ENCODE measurements at places on chromosomes 1 and 21.
A peak's percentile ranks its signal among the peaks of the same experiment; 100 is the strongest.

GRCh38 chr1:8349961-8350360 is 32.0 kb downstream of the SLC45A1 start:
- no peak for DNase-seq

DNA sequence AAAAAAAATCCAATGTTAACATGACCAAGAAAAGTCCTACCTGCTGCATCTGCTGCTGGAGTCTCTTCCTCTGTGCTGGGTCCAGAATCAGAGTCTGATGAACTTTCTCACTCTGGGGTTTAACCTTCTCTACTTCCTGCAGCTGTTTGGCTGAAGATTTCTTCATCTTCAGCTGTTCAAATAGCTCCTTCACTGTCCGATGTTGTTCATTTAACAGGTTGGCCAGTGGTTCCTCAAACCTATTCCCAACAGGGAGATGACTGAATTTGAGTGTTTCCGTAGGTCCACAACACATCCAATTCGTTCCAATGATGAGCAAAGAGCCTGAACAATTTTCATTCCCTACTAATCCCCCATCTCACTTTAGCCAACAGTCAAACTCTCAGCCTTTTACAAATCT is 79.4 kb downstream of the GON4L start:
- no peak for DNase-seq

GRCh38 chr1:204544321-204544720 is 28.1 kb downstream of the MDM4 start:
- no peak for DNase-seq

DNA sequence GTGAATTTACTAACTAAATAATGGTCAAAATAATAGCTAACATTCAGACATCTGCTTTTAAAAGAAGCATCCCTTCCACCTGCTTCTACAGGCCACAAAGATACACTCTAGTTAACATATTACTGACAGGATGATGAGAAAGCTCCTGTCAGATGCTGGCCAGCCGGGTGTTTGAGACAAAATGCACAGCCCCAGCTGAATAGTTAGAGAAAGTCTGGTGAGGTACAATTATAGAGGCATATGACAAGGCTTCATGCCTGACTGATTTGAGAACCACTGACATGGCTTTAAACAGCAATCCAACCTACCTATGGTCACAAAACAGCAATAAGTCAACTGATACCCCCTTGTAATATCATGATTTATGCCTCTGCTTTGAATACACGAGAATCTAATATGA is 137.0 kb downstream of the DENND1B start:
- DNase-seq, result no peak

DNA sequence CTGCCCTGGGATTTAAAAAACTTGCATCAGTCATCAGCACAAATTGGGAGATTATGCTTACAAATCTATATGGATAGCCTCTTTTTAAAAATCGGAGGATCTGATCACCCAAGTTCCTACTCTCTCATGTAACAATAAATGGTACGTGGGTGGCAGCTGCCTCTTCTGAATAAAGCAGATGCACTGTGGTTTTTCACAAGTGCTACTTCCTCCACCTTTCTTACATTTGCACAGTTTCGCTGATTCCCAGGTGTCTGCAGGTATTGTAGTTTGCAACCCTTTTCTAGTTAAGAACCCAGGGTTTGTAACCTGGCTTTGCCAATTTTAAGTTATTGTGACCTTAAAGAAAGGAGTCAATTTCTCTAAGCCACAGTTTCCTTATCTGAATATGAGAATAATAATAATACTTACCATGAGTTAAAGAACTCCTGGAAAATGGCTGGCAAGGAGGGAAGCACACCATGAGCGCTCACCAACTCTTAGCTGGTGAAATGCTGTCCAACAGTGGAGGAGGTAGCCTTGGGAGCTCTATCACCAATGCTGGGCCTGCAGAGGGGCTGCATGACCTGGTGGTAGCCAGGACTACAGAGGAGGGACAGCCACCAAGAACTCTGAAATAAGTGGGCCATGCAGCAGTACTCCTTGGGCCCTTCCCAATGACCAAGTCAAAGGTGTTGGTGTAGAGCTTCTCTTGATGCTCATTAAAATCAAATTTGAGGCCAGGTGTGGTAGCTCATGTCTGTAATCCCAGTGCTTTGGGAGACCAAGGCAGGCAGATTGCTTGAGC is 30.2 kb upstream of the KCNA2 start:
- no peak for DNase-seq

- no peak for DNase-seq
Observed at GRCh38 chr1:22550021-22550420, 13.3 kb upstream of the EPHA8 start.

- no peak for DNase-seq
Observed at GRCh38 chr21:16695074-16695473, 817.8 kb upstream of the CXADR start.

GRCh38 chr1:184838504-184838951 is 83.9 kb upstream of the EDEM3 start:
- DNase-seq, result no peak

GRCh38 chr1:23423415-23424292 is 894 bp downstream of the TCEA3 start:
- peak; percentile 13 for DNase-seq

GRCh38 chr1:77986810-77987209 is 7.9 kb upstream of the FUBP1 start:
- DNase-seq, result no peak

- DNase-seq, result no peak
Observed at GRCh38 chr1:114207635-114208034, 54.0 kb upstream of the SYT6 start.
